Hypothalamus (tissue), 51 donors: ENCODE measurements at places on chromosomes 2 and 18.
A peak's percentile ranks its signal among the peaks of the same experiment; 100 is the strongest.

GRCh38 chr2:48009256-48009655 is 103.0 kb upstream of the FBXO11 start:
- DNase-seq: no peak

GRCh38 chr2:222862909-222863544 is 2.2 kb downstream of the ACSL3 start:
- DNase-seq: no peak

DNA sequence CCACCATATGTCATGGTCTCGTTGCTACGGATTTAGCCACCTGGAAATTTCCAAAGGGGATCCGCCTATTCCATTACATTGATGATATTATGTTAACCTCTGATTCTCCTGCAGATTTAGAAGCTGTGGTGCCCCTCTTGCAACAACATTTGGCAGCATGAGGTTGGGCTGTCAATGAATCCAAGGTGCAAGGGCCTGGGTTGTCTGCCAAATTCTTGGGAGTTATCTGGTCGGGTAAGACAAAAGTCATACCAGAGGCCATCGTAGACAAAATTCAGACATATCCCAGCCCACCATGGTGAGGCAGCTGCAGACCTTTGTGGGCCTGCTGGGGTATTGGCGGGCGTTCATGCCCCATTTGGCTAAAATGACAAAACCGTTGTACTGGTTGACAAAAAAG is 13.6 kb upstream of the C2orf42 start:
- DNase-seq: no peak

DNA sequence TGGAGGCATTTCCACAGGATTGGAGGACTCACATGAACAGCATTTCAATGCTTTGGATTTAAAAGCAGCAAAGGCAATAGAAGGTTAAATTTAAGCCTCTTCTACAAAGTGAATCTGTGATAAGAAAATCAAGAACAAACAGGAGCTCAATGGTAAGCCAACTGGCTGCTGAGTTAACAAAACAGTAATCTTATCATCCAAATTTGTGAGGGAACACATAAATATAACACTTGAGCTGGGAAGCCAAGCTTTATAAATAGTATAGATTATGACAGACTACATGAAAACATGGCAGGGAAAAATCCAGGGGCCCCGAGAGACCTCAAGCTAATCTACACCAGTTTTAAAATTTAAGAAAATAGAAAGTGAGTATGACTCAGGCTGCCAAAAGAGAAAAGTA is 108.5 kb upstream of the PGAP1 start:
- DNase-seq: no peak

- DNase-seq: no peak
Measured at GRCh38 chr2:9945596-9945995, 5.9 kb upstream of the GRHL1 start.

GRCh38 chr2:181657379-181657778 is 474 bp upstream of the CERKL start:
- DNase-seq: no peak

DNA sequence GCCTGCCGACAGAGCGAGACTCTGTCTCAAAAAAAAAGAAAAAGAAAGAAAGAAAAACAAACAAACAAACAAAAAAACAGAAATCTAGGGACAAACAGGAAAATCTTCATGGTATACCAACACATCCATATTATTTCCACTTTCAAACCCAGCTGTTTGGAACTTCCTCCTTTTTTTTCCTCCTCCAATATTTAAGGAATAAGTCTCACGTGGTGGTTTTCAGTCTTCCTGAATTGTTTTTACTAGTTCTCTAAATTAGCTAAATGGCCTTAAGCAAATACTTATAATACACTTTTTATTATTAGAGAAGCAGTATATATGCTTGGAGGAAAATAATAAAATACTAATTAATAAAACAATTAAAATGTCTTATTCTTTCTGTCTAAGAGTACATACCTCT is 48.7 kb upstream of the GLS start:
- no peak for DNase-seq

DNA sequence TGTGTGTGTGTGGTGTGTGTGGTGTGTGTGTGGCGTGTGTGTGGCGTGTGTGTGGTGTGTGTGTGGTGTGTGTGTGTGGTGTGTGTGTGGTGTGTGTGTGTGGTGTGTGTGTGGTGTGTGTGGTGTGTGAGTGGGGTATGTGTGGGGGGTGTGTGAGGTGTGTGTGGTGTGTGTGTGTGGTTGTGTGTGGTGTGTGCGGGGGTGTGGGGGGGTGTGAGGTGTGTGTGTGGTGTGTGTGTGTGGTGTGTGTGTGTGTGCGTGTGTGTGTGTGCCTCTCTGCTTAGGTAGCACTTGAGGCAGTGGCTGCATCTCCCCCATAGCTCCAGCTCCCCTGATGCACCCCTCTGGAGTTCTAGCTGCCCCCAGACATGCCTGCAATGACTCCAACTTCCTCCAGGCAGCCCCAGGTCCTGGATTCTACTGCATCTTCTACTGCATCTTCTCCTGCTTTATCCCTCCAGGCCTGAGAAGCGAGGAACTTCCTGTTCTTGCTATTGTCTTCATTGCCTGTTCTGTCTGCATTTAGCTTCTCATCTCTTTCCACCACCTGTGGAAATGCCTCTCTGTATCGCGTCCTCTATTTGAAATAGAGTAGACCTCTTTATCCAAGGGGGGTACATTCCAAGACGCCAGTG is 22.2 kb upstream of the MLPH start:
- DNase-seq: no peak

- no peak for DNase-seq
Measured at GRCh38 chr18:2529154-2529553, 42.2 kb downstream of the METTL4 start.

- no peak for DNase-seq
Measured at GRCh38 chr2:238985931-238986446, 138.1 kb downstream of the TWIST2 start.

DNA sequence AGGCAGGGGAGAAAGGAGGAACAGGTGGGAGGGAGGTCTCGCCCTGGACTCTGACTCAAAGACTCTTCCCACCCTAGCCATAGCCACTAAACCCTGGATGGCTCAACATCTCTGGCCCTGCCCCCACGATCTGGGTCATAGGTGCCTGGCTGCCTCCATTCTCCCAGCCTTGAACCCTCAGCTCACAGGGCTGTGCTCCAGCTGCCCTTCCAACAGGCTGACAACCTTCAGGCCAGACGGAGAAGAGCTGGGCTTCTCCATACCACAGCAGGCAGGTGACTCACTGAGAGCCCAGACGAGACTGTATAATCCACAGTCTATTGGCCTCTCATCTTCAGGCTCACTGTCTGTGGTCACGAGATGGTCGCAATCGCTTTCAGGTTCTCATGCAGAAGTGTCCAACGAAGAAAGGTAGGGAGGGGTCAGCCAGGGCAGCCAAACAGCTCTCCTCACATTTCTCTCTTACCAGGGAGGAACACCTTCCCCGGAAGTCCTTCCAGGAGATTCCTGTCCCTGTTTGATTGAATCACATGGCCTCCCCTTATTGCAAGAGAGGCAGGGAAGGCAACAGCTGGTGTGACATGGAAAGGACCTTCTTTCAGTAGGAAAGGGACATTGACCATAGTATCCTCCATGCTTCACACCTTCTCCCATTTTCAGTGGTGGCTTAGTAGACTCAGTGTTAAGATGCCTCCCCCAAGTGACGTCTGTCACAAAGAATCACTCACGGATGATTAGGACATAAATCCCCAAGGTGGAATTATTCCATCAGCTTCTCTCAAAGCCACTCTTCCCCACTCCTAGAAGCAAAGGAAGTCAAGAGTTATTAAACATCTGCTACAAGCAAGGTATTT is 100.1 kb downstream of the MRO start:
- no peak for DNase-seq

DNA sequence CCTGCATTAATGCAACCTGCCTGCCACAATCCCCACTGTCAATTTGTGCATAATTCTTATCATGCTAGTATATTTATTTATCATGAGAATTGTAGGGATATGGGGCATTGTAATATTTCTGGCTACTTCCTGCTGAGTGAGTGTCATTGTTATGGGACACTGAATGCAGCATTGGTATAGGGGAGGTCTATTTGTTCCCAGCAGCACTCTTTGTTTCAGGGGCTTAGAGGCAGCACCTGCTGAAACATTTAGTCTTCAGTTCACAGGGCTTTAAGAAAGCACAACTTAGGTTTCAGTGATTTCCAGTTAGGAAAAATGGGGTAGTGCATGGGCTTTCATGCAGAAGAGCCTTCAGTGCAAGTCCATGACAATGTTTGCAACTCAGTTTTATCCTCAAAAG is 23.6 kb downstream of the SULT1C3 start:
- DNase-seq: no peak

GRCh38 chr2:98314251-98314650 is 32.0 kb upstream of the CNGA3 start:
- DNase-seq: no peak

DNA sequence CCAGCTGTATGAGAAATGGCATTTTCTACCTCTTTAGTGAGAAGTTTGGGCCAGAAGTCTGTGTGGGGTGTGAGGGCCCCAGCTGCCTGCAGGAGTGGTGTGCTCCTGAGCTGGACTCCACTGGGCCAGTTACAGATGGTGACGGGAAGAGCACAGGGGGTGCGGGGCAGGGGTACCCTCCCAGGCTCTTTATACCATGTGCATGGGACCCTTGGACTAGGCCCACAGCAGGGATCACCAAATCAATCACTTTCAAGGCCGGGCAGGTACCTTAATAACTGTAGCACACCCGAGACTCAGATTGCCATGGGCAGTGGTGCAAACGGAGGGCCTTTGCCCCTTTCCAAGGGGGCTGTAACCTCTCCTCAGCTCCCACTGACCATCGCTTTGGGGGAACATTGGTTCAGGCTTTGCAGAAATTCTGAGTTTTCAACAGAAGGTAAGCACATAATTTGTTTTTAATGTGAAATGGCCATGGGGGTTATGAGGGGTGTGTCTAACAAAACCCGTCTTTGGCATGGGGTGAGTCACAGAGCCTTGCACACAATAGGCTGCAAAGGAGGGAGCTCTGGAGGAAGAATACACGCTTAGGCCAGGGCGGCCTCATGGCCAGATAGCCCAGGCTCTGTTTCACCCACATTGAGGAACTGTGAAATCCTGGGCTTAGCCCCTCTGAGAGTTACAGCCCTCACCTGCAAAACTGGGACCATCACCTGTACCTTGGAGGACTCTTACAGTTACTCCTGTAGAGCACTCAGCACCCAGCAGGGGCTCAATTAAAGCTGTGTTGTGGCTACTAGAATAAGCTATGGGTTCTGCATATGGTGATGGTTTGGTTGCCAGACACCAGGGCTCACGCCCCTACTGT is 141.0 kb upstream of the BCL2L11 start:
- no peak for DNase-seq

DNA sequence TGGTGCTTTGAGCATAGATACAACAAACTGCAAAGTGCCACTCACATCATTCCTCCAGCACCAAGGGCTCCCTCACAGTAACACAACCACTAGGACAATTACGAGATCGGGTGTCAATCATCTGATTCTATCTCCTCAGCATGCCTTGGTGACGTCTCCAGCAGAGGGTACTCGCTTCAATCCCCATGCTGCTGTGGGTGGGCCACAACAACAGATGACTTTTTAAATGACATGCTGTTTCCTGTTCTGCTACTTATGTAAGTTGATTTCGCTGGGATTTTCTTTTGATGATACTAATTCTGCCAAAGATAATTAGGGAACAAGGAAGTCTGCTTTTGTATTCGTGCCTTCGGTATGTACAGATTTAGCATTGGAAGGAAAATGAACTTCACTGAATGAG is 1113.0 kb downstream of the BCL11A start:
- DNase-seq: no peak

DNA sequence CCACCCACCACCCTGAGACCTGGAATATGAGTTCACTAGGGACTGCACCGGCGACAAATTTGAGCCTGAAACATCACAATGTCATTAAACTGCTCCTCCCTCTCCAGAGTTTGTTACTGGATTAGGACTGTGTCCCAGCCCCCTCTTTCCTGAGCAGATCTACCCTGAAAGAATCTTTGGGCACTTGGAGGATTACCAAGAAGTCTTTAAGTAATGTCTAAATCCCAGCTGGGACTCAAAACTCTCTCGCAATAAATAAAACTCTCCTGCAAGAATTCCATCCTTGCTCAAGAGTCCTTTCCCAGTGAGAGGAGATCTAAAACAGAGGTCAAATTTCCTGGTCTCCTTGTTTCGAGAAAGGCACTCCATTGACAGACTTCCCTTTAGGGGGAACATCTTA is 20.9 kb downstream of the GKN2 start:
- DNase-seq: no peak

DNA sequence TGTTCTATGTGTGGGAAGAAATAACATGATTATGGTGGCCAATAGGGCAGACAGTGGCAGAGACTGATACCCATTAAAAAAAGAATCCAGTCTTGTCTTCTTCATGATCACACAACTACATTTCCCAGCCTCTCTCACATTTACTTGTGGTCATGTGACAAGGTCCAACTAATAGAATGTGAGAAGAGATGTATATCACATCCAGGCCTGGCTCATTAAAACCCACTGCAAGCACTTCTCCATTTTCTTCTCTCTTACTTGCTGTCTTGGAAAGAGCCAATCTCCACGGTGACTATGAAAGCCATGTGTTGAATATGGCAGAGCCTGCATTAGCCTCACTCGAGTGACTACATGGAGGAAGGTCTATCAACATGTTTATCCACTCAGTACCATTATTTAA is 306.2 kb upstream of the ZEB2 start:
- DNase-seq: no peak

DNA sequence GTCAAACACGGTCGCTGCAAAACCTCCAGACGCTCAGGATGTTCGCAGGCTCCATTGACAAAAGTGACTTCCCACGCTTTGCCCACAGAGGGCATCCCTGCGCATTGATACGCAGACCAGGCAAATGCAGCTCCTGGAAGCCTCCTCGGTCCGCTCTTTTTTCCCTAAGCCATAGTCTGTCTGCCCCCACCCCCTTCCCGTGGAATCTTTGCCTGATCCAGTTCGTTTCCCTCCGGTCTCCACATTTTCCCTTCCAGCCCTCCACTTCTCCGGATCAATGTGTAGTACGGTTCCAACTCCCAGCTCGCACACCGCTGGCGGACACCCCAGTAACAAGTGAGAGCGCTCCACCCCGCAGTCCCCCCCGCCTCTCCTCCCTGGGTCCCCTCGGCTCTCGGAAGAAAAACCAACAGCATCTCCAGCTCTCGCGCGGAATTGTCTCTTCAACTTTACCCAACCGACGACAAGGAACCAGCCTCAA is at the start of gene DCC:
Gene DCC, plus strand, starts transcription at position 307 of the 481 bp plus-strand sequence. CDS start 591 bp downstream, outside the sequence.
- peak; percentile 43 for DNase-seq

DNA sequence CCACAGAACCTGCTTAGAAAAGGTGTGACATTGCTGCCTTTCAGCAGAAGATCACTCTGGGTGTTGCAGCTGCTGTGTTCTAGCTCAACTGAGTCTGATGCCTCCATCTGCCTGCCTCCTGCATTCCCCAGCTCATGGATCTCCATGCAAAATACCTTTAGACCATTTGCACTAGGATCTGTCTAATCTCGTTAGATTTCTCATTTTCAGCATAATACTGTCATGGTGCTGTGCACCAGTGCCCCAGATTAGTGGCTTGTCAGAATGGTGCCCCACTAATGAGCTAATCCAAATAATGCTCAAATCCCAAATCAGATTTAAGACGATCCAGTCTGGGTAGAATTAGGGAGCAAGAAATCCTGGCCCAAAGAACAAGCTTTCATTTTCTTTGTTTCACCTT is 284.4 kb upstream of the PARD3B start:
- no peak for DNase-seq
